ENCODE measurements at places on chromosomes 1 and 21.

- DNase-seq, result no peak
Measured at GRCh38 chr1:10415211-10415930, 14.9 kb upstream of the CENPS start.

GRCh38 chr1:152515434-152515783 lies 1.1 kb downstream of the CRCT1 start:
- DNase-seq, result no peak

DNA sequence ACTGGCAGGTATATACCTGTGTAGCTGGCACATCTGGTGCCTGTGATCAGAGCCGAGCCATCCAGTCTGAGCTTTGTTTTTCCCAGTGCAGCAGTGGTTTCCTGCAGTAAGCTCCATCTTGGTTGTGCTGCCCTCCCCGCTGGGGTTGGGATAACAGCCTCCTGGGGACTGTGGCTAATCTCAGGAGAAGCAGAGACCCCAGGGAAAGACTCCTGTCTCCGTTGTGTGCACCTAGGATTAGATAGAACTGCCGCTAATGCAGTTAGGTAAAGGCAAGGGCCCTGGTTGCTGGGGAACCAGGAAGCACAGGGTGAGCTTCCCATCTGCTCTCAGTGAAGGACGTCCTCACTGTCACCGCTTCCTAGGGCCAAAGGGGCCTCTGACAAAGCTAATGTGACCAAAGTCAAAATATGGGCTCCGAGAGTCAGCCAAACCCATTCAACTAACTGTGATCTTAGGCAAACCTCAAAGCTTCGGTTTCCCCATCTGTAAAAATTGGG lies 20.0 kb downstream of the ROR1 start:
- DNase-seq, result no peak

DNA sequence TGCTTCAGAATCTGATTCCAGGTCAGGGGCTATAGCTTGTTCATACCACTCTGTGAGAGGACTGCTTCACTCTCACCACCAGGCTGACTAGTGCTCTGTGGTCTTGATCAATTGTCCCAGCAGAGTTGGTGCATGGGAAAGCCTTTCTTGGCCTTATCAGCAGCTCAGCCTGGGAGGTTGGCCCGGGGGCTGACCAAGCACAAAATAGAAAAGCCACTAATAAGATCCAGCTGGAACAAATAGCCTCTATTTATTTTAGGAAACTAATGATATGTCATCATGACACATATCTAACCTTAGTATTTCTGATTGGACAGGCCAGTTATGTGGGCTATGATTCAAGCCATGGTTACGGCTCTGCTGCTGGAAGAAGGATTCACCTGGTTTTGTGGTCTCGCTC lies 134.2 kb downstream of the GDAP2 start:
- no peak for DNase-seq

GRCh38 chr1:179089827-179090482 lies 8.1 kb downstream of the TOR3A start:
- no peak for DNase-seq

DNA sequence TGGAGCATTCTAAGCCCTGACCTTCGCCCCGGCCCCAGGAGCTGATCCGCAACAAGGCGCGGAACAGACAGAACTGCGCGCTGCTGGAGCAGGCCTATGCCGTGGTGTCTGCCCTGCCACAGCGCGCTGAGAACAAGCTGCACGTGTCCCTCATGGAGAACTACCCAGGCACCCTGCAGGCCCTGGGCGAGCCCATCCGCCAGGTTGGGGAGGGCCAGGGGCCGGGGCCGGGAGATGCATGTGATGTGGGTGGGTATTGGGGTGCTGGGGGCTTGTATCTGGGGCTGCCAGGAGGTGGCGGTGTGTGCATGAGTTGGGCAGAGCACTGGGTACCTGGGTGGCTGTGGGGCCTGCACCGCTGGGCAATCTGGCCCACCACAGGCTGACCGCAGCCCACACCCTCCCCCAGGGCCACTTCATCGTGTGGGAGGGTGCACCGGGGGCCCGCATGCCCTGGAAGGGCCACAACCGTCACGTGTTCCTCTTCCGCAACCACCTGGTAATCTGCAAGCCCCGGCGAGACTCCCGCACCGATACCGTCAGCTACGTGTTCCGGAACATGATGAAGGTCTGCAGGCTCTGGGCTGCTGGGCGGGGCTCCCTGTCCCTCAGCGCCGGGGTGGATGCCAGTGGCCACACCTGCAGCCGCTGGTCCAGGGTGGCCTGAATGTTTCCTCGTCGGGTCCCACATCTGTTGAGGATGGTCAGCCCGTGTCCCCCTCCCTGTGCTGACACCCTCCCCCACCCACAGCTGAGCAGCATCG lies 65.8 kb downstream of the TRIM11 start:
- DNase-seq, result no peak

GRCh38 chr1:160362168-160362957 lies 4.5 kb upstream of the NHLH1 start:
- DNase-seq, result no peak

DNA sequence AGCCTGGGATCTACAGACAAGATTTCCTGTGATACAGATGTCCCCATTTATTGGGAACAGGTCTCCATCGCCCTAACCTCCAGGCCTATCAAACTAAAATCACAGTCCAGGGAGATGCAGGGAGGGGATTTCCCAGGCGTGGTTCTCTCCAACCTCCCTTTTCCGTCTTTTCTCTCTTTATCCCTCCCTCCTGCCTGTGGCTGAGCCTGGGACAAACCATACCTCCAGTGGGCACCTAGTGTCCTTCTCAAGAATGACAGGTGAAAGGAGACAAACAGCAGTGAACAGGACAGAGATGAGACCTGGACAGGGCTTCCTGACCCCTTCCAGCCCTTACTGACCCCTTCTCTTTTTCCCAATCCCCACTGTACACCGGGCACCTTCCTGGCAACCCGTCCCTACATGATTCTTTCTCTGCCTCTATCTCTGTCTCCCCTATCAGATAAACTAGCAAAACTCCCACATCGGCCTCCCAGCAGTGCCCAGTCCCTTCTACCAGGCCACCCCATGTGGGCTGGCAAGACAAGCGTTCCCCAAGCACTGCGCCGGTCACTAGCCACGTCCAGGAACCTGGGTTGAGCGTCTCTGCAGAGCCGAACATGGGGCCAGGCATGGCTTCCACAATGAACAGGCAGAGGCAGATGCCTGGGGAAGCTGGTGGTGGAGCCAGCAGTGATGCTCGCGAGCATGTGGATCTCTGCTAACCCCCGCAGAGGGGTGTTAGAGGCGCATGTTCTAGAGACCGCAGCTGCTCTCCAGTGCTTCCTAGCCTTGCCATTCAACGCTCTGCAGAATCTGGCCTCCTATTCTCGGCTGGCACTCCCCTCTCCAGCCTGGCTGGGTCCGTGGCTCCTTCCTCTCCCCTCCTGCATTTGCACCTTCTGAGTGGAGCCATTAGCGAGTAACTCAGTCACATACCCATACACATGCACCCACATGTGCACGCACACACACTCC lies 54.7 kb downstream of the ELK4 start:
- DNase-seq, result no peak

- no peak for DNase-seq
Measured at GRCh38 chr21:43020177-43020576, 45.8 kb downstream of the PKNOX1 start.

All from cortex of kidney (tissue), 1 donor.